ENCODE measurements at places on chromosomes 4 and X.

DNA sequence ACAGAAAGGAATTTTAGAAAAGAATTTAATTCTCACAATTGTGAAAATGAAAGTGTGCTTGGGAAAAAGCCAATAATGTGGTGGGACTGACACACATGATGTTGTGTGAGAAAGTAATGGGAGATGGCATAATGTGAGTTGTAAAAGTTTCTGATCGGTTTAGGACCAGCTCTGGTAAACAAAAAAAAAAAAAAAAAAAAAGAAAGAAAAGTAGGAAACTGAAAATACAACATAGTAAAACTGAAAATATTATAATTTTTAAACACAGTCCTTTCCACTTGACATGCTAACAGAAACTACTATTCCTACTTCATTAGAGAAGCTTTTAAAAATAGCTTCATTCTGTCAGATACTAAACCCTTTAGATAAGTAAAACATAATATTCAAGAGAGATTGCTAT lies 28.2 kb downstream of the RAP1GDS1 start:
- no peak for DNase-seq

- DNase-seq: no peak
These were observed 60.2 kb upstream of the CBR4 start for GRCh38 chr4:169070071-169070894.

- no peak for DNase-seq
These were observed 283.8 kb upstream of the PCDH7 start for GRCh38 chr4:30436394-30436793.

- no peak for DNase-seq
These were observed 86.4 kb downstream of the SHISA3 start for GRCh38 chr4:42483426-42484379.

- DNase-seq: no peak
These were observed 130.4 kb upstream of the CPEB2 start for GRCh38 chr4:14871676-14872430.

GRCh38 chrX:132692066-132692465 lies 203.2 kb upstream of the MBNL3 start:
- DNase-seq: no peak

GRCh38 chrX:153782313-153782712 lies 1.5 kb downstream of the SRPK3 start:
- no peak for DNase-seq

DNA sequence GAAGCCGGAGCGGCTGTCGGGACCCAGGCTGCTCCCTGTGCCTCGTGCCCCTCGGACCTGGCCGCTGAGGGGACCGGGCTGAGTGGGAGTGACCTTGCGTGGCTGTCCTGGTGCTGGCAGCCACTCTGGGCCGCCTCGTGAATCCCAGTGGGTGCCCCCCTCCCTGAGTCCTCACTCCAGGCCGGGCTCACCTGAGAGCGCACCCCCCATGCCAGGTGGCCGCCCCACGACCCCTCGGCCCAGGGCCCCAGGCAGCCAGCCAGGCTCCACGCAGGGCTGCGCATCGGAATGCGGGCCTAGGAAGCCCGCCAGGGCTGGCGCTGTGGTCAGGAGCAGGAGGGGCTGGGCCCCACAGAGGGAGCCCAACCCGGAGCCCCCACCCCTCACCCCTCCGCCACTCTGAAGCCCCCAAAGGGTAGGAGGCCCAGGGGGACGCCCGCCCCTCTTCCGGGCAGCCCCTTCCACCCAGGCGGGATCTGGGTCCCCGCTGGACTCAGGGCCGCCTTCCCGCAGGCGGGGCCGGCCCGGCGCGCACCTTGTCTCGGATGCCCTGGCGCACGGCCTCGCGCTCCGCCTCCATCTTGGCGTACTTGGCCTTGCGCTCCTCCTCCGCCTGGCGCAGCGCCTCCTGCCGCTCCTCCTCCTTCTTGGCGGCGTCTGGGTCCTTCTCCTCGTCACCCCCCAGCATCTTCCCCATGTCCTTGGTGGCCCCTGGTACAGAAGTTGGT lies 33.9 kb downstream of the CPLX1 start:
- peak; percentile 32 for DNase-seq

GRCh38 chr4:108477527-108478108 lies 142.8 kb upstream of the RPL34 start:
- DNase-seq: no peak

- DNase-seq: no peak
These were observed 64.8 kb downstream of the QDPR start for GRCh38 chr4:17447056-17447455.

DNA sequence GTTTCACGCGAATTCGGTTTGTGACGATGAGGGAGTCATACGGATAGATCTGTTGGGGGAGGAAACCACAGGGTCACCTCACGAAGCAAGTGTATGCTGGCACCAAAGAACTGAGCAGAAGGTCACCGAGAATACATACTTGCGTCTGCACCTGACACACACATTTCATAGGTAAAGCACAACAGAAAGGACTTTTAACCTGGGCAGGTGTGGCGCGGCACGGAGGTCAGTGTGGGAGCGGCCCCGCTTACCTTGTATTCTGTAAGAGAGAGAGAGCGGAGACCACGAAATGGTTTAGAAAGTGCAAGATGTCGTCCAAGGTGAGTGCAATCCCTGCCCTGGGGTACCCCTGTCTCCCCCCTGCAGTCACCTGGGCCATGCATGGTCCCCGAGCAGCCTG lies 43.6 kb upstream of the AFAP1 start:
- no peak for DNase-seq

DNA sequence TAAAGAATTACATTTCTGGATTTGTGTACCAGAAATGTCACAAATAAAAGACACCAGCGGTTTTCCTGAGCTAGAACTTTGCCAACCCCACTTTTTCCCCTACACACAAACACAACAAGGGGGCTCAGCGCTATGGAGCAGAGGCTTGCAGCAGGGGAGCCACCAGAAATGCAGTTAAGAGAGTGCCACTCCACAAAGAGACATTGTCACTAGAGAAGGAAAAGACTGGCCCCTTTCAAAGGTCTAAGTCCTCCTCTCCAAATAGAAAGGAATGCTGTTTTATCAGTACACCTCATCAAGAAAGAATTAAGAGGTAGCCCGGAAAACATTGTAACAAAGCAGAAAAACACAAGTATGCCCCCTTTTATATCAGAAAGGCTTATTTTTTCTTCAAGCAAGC lies 419.5 kb downstream of the HNRNPD start:
- DNase-seq: no peak

DNA sequence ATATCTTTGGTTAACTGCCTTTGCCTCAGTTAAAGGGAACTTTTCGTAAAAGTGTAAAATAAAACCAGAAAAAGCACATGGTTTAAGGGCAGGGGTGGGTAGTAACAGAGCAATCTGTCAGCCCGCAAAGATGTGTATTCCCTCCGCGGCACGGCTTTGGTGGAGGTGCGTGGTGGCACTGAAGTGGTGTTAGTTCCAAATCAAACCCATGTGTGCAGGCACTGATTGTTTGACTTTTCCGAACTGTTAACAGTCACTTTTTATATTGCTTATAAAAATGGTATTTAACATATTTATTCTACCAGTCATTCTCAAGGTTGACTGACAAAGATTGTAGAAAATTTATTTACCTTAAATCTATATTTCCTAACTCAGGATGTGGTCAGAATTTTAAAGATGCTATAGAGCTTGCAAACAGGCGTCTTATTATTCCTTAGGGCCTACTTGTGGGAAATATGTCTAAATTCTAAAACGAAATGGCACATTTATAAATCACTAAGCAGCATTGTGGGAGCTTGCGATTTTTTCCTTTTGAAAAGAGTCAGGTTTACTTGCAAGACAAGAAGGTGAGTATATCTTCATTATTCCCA lies 272.7 kb upstream of the PCDH18 start:
- no peak for DNase-seq

GRCh38 chr4:105715692-105716278 lies 7.2 kb downstream of the GSTCD start:
- DNase-seq: no peak

DNA sequence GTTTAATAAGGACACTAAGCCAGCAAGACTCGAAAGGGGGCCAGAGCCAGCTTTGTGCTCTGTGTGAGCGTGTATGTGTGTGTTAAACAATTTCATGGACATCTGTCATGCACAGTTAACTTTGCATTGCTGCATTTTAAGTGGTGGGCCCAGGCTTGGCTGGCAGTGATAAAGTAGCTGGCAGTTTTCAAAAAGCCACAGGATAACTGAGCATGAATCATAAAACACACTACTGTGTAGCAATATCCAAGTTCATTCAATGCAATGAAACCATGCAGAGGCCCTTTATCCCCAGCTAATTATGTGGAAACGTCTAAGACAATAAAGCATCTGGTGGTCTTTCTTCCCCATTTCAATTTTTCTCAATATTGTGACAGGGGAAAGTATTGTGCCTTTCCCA lies 132.9 kb downstream of the NKX6-1 start:
- DNase-seq: no peak

- no peak for DNase-seq
These were observed 720.9 kb downstream of the RAPGEF2 start for GRCh38 chr4:159823743-159824142.

GRCh38 chrX:24293412-24293811 lies 20.5 kb downstream of the SUPT20HL2 start:
- no peak for DNase-seq

DNA sequence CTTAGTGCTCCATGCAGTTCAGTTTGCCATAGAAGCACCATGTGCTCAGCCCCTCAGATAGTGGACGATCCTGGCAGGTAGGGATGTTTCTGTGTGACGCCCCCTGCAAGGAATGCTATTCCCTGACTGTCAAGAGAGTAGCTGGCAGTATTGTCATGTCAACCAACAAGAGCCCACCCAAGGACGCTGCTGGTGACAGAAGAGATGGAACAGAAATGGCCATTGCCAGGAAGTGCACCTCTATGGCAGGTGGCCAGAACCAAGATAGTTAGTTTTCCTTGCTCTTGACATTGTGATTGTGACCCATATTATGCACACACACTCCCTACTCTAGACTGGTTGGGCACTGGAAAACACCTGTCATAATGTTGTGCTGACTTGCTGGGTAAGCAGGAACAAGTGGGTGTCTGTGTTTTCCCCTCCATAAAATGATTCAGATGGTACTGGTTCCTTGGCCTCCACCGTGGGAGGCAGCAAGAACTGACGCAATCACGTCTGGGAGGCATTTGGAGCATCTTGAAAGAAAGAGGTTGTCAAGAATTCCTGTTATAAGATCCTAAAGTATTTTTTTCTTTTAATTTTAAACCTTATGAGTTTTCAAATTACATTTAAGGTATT lies 507.9 kb downstream of the MID1IP1 start:
- DNase-seq: peak; percentile 27

GRCh38 chr4:109833756-109834155 lies 6.0 kb downstream of the RRH start:
- no peak for DNase-seq

- no peak for DNase-seq
These were observed 122.4 kb upstream of the ACSL4 start for GRCh38 chrX:109855501-109855900.

DNA sequence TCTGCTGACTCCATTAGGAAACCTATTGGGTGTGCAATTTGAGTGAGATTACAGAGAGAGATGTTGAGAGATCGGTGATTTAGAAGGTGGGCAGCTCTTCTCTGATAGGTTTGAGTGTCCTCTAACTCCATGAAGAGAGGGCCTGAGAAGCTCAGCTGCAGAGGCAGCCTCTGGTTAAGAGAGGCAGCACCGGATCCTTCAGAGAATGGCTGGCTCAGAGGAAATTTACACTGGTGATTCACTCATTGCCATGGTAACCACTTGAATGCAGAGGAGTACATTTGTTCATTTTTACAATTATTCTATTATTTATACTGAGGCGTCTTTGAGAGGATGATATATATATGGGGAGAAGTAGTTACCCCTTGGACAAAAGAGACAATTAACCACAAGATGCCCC lies 171.7 kb downstream of the PDGFRA start:
- no peak for DNase-seq

DNA sequence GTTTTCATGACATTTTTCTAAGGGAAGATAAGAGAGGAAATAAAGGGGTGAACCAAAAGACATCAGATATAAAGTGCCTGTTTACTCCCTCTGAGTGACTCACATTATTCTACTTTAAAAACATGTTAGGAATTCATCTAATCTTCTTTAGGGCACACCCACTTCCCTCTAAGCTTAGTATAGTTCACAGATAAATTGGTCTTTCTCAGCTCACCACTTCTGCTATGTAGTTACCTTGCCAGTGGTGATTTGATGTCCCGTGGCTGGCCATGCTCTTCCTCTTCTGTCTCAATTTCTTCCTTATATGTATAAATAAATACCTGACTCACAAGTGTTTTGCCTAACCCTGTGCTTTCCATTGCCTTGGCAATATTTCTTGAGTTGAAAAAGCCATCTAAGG lies 96.8 kb downstream of the PDLIM5 start:
- DNase-seq: no peak

DNA sequence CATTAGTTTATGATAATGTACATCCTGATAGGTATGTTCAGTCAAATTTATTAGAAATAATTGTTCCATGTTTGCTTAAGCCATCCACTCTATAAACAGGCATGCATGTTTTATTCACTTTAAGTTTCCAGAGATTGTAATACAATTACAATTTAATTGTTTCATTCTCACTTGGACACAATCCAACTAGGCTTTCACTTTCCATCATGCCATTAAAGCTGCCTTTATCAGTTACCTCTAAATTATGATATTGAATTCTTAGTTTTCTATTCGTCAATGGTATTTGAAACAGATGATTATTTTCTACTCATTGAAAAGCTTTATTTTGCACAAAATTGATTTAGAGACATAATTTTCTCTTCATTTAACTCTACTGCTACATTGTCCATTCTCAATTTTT lies 1196.3 kb downstream of the RAPGEF2 start:
- no peak for DNase-seq

DNA sequence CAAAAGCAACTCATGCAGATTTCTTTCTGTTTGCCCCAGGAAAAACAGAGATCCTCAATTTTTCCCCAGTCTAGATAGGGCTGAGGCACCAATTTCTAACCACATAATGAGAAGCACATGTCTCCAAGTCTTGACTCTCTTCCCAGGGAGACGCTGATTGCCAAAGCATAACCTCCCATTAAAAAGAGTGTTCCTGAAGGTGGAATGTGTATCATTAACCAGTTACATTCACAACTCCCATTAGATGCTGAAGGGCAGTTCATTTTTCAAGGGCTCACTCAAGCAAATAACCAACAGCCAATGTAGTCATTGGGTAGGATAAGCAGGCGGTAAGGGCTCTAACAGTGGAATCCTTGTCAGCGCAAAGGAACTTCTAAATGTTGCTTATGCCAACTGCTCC lies 27.5 kb downstream of the TMEM47 start:
- no peak for DNase-seq

- DNase-seq: no peak
These were observed 98.0 kb downstream of the CLCN4 start for GRCh38 chrX:10254739-10255138.

DNA sequence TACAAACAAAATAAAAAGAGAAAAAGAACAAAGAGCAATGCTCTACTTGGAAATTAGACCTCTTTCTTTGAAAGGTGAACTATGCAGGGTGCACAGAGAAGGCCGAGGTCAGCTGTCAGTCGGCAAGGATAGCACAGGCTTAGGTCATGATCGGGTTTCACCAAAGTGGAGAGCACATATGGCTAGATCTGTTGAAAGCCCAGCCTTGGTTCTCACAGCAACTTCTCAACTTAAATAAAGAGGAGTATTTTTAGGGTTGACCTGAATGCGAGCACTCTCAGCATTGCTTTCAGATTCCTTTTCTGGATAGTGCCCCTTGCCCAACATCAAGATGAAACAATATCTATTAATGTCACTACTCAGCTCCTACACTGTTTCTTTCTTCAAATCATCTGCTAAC lies 122.9 kb upstream of the GPC4 start:
- DNase-seq: no peak

- no peak for DNase-seq
These were observed 64.9 kb upstream of the NPY2R start for GRCh38 chr4:155143512-155143911.

- no peak for DNase-seq
These were observed 115.0 kb upstream of the LDB2 start for GRCh38 chr4:17013382-17014006.
